ENCODE measurements at places on chromosomes 12 and 14. TPM values are rescaled to one million over a fixed set of nuclear protein-coding genes. Genes with fewer than 3 reads are reported as not detected.

Gene SLC6A12
- total RNA-seq, result 3.4 TPM

Gene SOAT2
- not detected for total RNA-seq

Gene NELL2
- total RNA-seq, result 19.9 TPM

Gene TPPP2
- not detected for total RNA-seq

Gene GPR137C
- total RNA-seq, result 5.8 TPM

DNA sequence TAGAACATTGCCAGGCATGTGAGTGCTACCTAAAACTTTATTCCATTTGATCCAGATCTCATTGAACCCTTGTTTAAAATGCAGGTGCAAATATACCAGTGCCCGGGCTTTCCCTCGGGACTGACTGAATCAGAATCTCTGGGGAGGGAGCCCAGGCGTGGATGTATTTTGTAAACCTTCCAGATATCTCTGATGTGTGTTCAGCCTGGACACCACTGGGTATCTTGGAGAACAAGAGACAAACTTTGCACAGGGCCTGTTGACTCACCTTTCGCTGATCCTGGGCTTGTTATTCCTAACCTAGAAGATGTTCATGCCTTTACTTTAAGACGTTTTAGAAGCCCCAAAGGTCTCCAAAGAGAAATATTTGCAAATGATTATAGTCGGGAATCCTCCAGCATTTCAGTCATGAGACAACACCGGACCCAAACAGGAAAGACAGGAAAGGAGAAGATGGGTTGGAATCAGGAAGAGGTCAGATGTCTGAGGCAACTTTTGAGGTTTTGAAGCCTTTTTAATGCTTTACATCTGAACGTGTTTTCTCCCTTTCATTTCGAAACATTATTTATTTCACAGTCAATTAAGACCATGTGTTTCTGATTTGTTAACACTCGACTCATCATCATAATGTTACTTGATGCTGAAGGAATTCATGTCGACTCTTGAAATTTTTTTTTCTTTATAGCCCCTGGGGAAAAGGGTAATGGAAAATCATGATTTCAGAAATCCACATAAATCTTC lies 118.6 kb downstream of the PLXNC1 start:
- no peak for DNase-seq

DNA sequence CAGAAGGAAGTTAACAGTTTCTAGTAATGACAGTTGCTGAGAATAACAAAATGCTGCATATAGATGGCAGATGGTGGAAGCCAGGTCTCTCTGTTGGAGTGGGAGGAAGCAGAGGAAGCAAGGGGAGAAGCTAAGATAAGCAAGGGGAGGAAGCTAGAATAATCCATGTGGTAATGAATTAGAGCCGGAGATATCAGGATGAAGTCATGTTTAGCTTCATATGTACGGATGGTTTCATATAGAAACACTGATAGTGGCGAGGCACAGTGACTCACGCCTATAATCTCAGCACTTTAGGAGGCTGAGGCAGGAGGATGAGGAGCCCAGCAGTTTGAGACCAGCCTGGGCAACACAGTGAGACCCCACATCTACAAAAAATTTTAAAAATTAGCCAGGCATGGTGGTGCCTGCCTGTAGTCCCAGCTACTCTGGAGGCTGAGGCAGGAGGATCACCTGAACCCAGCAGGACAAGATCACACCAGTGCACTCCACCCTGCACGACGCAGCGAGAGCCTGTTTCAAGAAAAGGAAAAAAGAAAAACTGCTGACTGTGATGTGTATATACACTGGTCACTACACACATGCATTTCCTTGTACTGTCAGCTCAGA lies 49.2 kb downstream of the ANAPC7 start:
- peak; percentile 20 for DNase-seq

GRCh38 chr14:21729703-21730233 lies 56.1 kb upstream of the OR4E1 start:
- DNase-seq, result no peak

GRCh38 chr12:81274637-81275529 lies 197.0 kb downstream of the ACSS3 start:
- peak; percentile 14 for DNase-seq

DNA sequence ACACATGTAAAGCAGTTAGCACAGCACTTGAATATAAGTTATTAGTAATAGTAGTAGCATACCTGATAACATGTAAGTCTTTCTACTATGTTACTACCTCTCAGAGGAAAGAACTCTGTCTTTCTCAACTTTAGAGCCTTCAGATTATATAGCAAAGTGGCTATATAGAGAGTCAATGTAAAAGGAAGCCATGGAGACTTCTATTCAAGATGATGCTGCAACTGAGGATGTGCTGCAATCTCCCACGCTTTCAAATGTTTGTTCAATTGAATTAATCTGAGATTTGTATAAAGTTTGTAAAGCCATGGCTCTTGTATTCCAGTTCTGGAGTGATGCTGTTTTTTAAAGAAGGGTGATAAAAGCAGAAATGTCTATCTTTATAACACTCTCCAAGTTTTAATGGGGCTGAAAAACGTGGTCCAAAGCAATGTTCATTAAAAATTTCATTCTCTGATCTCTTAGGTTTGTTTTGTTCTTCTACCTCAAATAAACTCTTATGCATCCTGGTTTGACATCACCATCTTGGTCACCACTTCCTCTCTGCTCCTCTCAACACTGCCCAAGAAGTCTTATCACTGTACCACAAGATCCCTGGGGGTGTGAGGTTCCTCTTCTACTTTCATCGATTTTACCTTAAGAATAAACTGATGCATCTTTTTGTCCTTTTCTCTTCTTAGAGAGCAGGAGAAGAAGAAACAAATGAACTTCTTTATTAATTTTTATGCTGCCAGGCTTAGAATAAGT lies 40.6 kb downstream of the C12orf42 start:
- no peak for DNase-seq

- DNase-seq, result no peak
These were observed 54.1 kb downstream of the COCH start for GRCh38 chr14:30928462-30928861.

DNA sequence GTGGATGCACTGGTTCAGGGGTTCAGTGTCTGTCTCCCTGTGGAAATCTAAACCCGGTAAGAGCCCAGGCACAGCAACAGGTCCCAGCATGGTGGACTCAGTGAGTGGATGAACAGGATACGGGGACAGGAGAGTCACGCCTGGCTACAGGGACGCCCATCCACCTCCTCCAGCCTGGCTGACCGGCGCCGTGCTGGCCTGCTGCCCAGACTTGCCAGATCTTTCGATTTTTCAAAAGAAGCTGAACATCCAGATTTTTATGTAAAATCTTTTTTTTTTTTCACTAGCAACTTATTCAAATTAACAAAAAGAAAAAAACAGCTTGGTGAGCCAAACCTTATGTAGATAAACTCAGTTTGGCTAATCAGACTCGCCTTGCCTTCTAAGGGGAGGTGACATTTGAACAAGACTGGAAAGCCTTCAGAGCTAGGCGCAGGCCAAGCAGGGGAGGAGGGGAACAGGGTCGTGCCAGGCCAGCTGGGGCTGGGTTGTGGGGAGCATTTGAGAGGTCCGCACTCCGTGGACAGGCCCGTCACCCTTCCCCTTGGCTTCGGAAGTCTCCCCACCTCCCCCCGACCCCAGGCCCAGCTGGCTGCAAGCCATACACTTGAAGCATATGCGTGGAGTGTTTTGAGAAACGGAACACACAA lies 87.8 kb upstream of the NCOR2 start:
- DNase-seq, result peak; percentile 44

GRCh38 chr14:91021991-91022621 lies 38.3 kb downstream of the RPS6KA5 start:
- no peak for DNase-seq

GRCh38 chr14:44383636-44384035 lies 123.4 kb downstream of the FSCB start:
- peak; percentile 26 for DNase-seq

DNA sequence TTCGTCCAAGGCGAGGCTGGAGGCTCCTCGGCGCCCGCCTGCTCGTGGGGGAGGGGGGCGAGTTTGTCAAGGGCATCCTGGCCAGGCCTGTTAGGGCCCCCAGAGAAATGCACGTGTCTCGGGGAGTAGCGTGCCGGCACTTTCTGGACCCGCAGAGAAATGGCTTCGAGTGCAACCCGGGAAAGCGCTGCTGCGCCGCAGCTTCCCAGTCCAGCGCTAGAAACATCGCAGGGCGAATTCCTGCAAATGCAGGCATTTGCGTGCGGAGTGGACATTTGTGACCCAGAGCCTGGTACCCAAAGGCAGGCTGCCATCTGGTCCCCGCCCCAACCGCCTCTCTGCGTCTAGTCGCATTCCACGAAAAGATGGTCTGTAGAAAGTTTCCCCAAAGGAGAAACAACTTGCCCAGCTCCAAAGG lies 756 bp downstream of the LGR5 start:
- DNase-seq, result no peak

DNA sequence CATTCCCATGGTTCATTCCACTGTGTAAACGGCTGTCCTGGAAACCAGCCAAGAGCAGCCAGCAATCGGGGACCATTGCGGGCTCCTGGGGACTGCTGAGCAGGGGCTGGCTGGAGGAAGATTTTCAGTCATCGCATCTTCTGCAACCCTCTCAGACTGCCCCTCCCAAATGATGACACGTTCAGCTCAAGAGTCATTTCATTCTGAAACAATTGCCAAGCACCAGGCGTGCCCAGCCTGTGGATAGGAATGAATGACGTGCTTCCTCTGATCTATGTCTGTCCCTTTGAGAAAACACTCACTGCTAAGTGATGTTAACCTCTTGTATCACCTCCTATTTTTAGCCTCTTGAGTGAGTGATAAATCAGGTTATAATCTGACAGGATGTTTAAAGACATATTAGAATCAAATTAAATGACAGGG lies 62.0 kb downstream of the NDUFA12 start:
- DNase-seq, result peak; percentile 62

DNA sequence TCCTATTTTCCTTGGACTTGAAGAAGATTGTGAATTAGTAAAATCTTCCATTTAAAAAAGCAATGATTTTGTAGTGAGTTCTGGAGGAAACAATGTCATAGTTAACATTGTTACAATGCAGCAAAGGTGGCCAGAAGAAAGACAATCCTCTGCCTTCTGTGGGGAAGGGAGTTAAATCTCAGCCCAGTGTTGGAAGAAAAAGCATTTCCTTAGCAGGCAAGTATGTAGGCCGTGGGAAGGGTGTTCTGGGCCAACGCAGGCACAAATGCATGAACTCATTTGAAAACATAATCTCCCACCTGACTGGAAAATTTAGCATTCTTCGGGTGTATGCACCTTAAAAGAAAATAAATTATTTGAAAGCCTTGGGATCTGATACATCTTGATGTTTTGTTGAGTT lies 258.6 kb downstream of the ADAMTS20 start:
- DNase-seq, result no peak
